ENCODE measurements at places on chromosomes 16 and 17. TPM values are rescaled to one million over a fixed set of nuclear protein-coding genes. Genes with fewer than 3 reads are reported as not detected.

The ASPA gene
- 5.5 TPM for total RNA-seq

The MEIOC gene
- 0.10 TPM for total RNA-seq

The CETP gene
- total RNA-seq: 2.9 TPM

The KRT20 gene
- 0.39 TPM for total RNA-seq

DNA sequence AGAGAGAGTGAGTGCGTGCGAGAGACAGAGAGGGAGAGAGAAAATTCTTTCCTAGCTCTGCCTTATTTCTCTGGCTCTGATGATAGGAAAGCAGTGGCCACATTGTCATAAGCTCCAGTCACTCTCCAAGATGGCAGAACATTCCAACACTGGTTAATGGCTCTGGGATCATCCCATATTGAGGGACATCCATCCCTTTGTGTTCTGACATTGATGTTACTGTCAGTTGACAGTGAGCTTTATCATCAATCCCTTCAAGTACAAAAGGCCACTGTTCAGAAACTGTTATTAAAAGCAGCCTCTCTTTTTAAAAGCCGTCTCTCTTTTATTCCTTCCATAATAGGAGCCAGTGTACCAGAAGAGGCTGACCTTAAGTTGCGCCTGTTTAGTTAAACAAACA lies 1084.9 kb upstream of the RBFOX1 start:
- no peak for DNase-seq

GRCh38 chr17:30534938-30535921 lies 58.0 kb downstream of the GOSR1 start:
- no peak for DNase-seq

DNA sequence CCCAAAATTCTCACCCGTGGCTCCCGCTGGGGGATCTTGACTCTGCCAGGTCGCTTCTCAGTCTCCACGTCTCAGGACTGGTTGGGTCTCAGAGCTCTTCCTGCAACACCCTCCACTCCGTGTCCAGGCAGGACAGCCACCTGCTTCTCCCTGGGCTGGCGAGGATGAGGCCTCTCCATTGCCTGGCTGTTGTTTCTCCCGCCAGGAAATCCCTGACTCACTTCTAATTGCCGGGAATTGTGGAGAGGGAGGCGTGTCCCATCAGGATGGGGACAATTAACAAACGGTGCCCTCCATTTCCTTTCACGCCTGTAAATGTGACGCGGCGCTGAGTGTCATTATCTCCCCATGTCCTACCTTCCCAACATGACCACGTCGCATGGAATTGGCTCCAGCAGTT lies 204.5 kb downstream of the RBFOX3 start:
- DNase-seq: no peak

DNA sequence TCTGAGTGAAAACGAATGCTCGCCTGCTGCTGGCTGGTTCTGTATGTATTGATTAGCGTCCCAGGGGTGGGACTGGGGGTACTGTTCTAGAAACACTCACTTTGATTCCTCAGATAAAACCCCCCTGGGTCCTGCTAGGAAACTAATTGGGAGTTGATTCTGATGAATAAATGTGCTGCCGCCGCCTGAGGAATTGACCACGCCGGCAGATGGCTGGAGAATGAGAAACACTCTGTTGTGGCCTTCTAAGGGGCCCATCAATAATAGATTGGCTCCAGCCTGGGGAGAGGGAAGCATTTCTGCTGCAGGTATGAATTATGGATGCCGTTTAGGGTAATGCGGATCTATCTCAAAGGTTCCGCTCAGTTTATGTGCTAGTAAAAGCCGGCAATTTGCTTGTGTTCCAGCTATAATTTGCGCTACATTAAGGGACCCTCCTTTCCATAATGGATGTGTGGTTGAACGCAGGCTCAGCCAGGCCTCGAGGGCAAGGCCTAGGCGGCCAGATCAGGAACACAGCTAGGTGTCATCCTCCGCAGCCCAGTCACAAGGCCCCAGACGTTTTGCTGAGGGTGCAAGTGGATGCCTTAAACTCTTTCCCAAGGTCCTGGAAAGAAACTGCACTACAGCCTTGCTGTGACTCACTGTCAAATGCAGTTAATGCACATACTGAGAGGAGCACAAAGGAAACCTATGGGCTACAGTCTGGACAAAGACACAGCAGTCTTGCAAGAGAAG lies 132.2 kb upstream of the HS3ST2 start:
- no peak for DNase-seq

- DNase-seq: no peak
Observed at GRCh38 chr16:50924759-50925545, 183.1 kb downstream of the CYLD start.

- DNase-seq: no peak
Observed at GRCh38 chr16:76956394-76956793, 234.6 kb upstream of the MON1B start.

DNA sequence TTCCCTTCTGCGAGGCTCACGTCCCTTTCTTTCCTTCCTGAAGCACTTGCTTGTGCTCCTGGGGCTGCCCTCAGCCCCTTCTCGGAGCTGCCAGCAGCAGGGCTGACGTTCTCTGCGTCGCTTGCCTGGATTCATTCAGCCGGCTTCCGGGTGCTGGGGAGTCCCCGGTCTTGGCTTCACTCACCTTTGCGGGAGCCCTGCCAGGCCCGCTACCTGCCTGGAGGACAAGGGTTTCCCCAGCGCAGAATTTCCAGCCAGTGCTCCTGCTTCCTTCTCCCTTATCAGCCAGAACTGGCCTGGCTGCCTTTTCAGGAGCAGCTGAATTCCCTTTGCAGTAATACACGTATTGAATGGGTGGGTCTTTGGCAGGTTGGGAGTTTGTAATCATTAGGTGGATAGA lies 22.1 kb upstream of the IL17C start:
- no peak for DNase-seq

DNA sequence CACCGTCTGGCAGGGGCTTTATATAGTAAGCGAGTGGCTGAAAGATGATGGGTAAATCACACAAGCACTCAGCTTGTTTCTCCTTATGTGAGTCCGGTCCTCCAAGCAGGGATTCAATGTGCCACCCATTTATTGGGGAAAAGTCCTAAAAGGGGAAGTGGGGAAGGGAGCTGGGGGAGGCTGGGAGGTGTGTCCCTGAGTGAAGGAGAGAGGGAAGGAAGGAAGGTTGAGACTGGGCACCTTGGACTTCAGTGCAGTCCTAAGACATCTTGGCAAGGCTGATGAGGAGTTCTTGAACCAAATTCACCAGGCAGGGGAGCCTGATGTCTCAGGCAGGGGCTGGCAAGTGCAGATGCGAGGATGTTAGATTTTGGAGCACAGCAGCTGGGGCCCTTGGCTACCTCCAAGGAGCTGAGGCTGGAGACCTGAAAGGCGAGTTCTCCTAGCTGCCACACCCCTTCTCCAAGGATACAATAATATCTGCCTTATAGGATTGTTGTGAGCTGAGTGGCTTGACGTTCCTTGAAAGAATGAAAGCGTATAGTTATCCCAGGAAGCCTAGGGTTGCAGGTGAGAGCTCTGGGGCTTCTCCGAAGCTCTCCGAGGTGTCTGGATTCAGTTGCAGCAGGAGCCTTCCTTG lies 23.0 kb upstream of the CYLD start:
- DNase-seq: no peak

- no peak for DNase-seq
Observed at GRCh38 chr17:81111066-81111465, 54.2 kb upstream of the PVALEF start.
